Activated CD4-positive, alpha-beta T cell treated with anti-CD3 and anti-CD28 coated beads, Interleukin-2, amount 50 U/mL, for 48 hours (primary cell): ENCODE measurements at places on chromosomes 1 and 21.

DNA sequence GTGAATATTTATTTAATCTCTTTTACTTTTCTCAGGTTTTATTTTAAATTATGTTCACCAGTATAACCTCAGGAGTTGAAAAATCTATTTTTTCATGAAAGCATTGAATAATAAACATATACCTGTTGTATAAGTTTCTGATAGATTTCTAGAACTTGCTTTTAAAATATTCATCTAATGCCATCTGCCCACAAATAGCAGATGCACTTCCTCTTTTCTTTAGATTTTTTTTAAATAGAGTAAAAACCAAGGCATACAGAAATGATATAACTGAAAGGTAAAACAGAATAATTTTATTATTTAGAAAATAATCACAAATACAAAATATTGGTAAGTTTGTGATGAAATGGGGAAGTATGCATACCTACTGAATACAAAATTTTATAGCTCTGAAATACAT is 130.7 kb upstream of the PRMT6 start:
- no peak for DNase-seq

DNA sequence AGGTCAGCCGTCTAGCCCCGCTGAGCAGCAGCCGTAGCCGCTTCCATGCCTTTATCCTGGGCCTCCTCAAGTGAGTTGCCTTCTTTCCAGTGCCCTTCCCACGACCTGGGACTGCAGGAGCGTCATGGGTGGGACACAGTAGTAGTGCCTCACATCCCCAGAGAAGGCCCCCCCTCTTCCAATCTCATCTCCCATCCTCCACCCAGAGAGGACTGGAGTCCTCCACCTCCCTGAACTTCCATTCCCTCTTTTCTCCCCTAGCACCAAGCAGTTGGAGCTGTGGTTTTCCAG is 4.9 kb downstream of the RUSC1 start:
- no peak for DNase-seq

DNA sequence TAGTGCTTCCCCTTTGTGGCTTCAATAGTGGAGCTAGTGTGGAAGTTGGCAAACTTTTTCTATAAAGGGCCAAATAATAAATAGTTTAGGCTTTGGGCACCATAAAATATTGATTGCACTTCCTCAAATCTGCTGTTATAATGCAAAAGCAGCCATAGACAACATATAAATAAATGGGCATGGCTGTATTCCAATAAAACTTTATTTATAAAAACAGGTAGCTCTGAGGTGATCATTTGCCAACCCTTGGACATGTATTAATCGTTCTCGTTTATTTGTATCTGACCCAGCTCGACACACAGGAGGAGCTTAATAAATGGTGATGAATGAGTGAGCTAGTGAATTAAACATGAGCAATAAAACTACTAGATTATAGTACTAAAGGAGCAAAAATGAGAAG is 13.3 kb downstream of the KAZN start:
- no peak for DNase-seq

DNA sequence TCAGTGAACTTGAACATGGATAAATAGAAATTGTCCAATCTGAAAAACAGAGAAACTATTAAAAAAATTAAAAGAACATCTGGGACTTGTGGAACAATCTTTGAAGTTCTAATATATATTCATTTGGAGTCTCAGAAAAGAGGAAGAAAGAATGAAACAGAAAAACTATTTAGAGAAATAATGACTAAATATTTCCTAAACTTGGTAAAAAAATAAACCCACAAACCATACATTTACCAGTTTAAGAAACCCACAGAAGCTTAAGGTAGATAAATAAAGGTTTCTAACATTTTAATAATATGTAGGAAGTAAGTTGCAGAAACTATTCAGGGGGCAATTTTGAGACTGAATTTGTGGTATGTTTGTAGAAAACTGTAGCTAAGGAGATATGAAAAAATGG is 437.8 kb downstream of the PTBP2 start:
- no peak for DNase-seq

GRCh38 chr1:25820247-25821111 is 725 bp downstream of the MTFR1L start:
- DNase-seq: peak; percentile 72

DNA sequence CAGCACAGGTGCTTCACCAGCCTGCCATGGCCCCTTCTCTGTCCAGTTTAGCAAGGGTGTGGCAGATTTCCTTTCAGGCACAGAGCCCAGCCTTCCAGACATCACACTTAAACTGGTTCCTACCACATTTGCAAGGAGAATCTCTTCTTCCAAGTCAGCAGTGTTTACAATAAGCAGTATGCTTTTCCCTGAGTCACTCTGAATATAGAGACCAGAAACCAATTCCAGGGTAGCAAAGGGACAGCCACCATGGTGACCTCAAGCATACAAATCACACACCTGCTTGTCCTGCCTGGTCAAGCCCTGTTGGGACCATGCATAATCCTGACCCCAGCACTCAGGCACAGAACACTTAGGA is 8.7 kb upstream of the CBR3 start:
- DNase-seq: no peak

GRCh38 chr1:203636291-203636690 is 9.7 kb downstream of the ATP2B4 start:
- DNase-seq: no peak

GRCh38 chr1:43687301-43688108 is 19.8 kb upstream of the ST3GAL3 start:
- DNase-seq: no peak

DNA sequence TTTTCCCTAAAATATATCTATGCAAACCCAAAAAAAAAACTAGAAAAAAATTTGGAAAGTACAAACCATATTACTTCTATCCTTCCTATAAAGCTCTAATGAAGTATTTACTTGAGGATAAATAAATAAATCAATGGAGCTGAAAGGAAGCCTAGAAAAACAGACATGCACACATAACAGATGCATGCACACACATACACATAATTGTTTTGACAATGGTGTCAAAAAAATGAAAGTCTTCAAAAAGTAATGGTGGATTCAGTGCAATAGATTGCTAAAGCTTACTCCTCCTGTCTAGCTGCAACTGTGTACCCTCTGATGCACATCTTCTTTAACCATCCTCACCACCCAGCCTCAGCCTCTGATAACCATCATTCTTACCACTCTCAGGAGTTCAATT is 521.9 kb upstream of the RGS18 start:
- no peak for DNase-seq

- no peak for DNase-seq
These were observed 15.5 kb downstream of the ARHGEF10L start for GRCh38 chr1:17554954-17555353.
